ENCODE measurements at places on chromosomes 5 and 9.

- no peak for DNase-seq
Measured at GRCh38 chr5:107567901-107568671, 102.7 kb downstream of the EFNA5 start.

DNA sequence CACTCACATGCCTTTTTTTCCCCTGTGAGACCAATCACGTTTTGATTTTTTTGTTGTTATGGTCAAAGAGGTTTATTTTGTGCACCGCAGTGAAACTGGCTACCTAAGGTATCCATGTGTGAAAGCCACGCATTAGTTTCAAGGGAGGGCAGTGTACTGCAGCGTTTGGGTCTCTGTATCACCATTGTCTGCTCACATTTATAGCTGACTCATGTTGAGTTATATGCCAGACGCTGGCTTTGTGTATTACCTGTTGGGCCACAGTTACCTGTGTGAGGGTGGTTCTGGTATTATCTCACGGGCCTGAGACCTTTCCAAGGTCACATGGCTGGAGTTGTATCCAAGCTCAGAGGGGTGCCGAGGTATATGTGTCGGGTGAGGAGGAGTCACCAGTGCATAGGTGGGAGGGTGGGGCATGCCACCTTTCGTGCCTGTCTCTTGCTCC, 75.8 kb downstream of the ARHGAP26 start:
- DNase-seq: no peak

DNA sequence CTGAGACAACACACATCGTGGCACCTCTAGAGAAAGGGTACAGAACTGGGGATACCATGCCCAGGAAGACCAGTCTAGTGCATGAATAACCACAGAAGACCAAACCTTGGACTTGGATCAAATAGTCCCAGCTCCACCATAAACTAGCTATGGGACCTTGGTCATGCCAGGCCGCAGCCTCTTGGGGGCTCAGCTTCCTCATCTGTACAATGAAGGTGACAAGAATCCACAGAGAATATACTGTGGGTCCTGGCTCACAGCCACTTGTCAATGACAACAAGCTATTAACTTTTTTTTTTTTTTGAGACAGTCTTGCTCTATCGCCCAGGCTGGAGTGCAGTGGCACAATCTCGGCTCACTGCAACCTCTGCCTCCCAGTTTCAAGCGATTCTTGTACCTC, 3.9 kb downstream of the KYAT1 start:
- no peak for DNase-seq

- DNase-seq: peak; percentile 47
Measured at GRCh38 chr9:113932906-113933584, 56.9 kb downstream of the ZNF618 start.

- no peak for DNase-seq
Measured at GRCh38 chr5:114678778-114679177, 316.9 kb downstream of the KCNN2 start.
